ENCODE measurements at places on chromosomes 3 and 15.

GRCh38 chr3:177212278-177212610 is 15.0 kb upstream of the TBL1XR1 start:
- no peak for DNase-seq
- H3K36me3 ChIP-seq = no peaks in the 10 kb centered on the region
- no peaks in the 10 kb centered on the region for H3K27me3 ChIP-seq
- no peak overlapping the region for H3K4me3 ChIP-seq

- H3K4me3 ChIP-seq = no peak overlapping the region
- H3K27me3 ChIP-seq = peaks cover 10% of the 10 kb centered on the region
- H3K36me3 ChIP-seq = no peaks in the 10 kb centered on the region
- no peak for DNase-seq
- peaks cover 41% of the 10 kb centered on the region for H3K4me1 ChIP-seq
Measured at GRCh38 chr3:194308601-194309449, 42.3 kb downstream of the CPN2 start.

- H3K36me3 ChIP-seq = no peaks in the 10 kb centered on the region
- H3K4me3 ChIP-seq = no peak overlapping the region
- no peaks in the 10 kb centered on the region for H3K27me3 ChIP-seq
Measured at GRCh38 chr3:192887701-192888100, 30.0 kb downstream of the MB21D2 start.

- H3K27me3 ChIP-seq = no peaks in the 10 kb centered on the region
- no peaks in the 10 kb centered on the region for H3K36me3 ChIP-seq
- H3K4me1 ChIP-seq = peaks cover 8% of the 10 kb centered on the region
Measured at GRCh38 chr3:171315101-171315500, 145.1 kb downstream of the TNIK start.

- no peak for DNase-seq
- H3K4me1 ChIP-seq = peaks cover 4% of the 10 kb centered on the region
- no peaks in the 10 kb centered on the region for H3K36me3 ChIP-seq
- H3K27me3 ChIP-seq = no peaks in the 10 kb centered on the region
- H3K27ac ChIP-seq = no peak overlapping the region
Measured at GRCh38 chr15:85036716-85037115, 55.1 kb downstream of the PDE8A start.

- H3K4me3 ChIP-seq = no peak overlapping the region
- no peak overlapping the region for H3K27ac ChIP-seq
- no peak for DNase-seq
- H3K36me3 ChIP-seq = no peaks in the 10 kb centered on the region
Measured at GRCh38 chr3:99645277-99646106, 7.1 kb downstream of the COL8A1 start.
